ENCODE measurements at places on chromosomes 5 and 9. TPM values are rescaled to one million over a fixed set of nuclear protein-coding genes. Genes with fewer than 3 reads are reported as not detected.

DNA sequence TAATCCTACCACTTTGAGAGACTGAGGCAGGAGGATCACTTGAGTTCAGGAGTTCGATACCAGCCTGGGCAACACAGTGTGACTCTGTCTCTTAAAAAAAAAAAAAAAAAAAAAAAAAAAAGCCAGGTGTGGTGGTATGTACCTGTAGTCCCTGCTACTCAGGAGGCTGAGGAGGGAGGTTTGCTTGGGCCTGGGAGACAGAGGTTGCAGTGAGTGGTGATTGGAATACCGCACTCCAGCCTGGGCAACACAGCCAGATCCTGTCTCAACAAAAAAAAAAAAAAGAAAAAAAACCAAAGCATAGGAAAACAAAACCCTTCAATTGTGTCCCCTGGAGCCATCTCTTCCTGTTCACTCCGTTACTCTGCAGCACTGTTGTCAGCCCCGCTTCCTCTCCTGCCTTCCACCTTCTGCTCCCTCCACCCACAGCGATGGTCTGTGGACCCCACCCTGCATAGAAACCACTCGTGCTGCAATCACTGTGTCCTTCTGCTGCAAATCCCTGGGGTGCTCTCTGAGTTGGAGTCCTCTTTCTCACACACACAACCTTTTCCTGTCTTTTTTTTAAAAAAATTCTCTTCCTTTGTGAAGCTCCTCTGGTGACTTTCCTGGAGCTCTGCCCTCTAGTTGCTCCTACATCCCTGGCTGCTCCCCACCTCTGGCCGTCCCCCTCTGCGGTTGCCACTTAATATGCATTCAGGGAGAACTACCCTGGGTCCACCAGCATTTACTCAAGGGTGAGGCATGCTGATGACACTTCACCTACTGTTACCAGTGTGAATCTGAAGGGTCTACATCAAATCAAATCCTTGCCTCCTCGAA is 22.2 kb downstream of the CCT5 start:
- H3K36me3 ChIP-seq = no peaks in the 10 kb centered on the region
- no peak for DNase-seq
- H3K27me3 ChIP-seq = no peaks in the 10 kb centered on the region
- no peaks in the 10 kb centered on the region for H3K4me1 ChIP-seq
- no peak overlapping the region for H3K4me3 ChIP-seq

DNA sequence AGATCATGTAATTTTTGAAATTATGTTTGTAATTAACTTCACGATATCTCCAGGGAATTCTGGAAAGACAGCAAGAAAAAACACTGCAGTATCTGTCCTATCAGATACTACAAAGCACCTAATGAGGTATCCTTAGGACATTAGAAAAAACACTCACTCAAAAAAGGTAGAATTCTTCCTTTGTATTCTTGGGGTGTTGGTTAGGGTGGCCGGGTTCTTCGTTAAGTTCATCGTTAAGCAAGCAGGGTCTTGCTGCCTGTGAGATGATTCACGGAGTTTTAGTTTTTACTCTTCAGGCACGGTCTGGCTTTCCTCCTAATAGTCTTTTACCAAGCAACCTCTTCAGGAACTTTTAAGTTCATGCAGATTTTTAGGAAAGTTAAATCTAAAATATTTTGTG is 91.4 kb upstream of the IRX4 start:
- H3K27ac ChIP-seq = no peak overlapping the region
- H3K4me1 ChIP-seq = no peaks in the 10 kb centered on the region
- no peak overlapping the region for H3K4me3 ChIP-seq
- no peak for DNase-seq

GRCh38 chr9:134624621-134625181 is 16.9 kb upstream of the COL5A1 start:
- H3K27ac ChIP-seq = no peak overlapping the region
- H3K4me1 ChIP-seq = no peaks in the 10 kb centered on the region
- no peaks in the 10 kb centered on the region for H3K27me3 ChIP-seq
- H3K36me3 ChIP-seq = no peaks in the 10 kb centered on the region
- H3K4me3 ChIP-seq = no peak overlapping the region

GRCh38 chr5:59275510-59276324 is 617.8 kb downstream of the PDE4D start:
- H3K36me3 ChIP-seq = no peaks in the 10 kb centered on the region
- no peak overlapping the region for H3K4me3 ChIP-seq
- no peak for DNase-seq
- no peaks in the 10 kb centered on the region for H3K27me3 ChIP-seq
- H3K4me1 ChIP-seq = peaks cover 2% of the 10 kb centered on the region

- no peaks in the 10 kb centered on the region for H3K27me3 ChIP-seq
- no peaks in the 10 kb centered on the region for H3K36me3 ChIP-seq
- H3K4me1 ChIP-seq = no peaks in the 10 kb centered on the region
- H3K27ac ChIP-seq = no peak overlapping the region
- H3K4me3 ChIP-seq = no peak overlapping the region
These were observed 8.9 kb upstream of the UNC13B start for GRCh38 chr9:35152926-35153325.

DNA sequence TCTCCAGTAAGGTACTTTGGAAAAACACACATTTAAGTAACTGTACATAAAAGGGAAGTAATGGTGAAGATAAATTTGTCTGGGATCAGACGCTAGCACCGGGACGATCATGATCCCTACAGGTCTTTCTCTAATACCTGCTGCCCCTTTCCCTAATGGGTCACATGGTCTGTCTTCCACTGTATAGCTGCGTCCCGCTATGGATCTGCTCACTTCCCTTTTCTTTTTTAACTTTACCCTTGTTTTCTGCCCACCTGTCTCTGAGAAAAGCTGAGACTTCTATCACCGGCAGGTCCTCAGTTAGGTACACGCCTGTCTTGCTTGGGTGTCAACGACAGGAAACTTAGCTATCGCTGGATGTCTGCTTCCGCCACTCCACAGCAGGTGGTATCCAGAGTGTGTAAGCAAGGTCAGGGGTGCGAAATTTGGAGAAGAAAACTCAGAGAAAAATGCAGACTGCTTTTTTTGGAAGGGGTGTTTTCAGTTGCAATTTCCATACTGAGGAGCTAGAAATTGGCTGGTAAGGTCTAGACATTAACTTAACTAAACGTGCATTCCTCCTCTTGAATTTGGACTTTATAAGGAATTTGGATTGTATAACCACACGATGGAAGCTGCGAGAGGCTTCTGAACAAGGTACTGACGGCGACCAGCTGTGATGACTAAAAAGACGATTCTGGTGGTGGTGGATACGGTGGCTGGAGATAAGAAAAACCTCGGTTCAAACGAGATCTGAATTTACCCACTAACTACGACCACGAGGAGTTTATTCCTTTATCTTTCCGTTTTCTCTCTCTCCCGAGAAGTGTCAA is 1.1 kb upstream of the ICE1 start:
- peaks cover 18% of the 10 kb centered on the region for H3K4me1 ChIP-seq
- H3K27ac ChIP-seq = peak overlapping the region; percentile 98
- no peak for DNase-seq

GRCh38 chr9:33044677-33045282 is 19.7 kb downstream of the DNAJA1 start:
- peak overlapping the region; percentile 66 for H3K4me3 ChIP-seq
- DNase-seq = peak; percentile 64
- H3K4me1 ChIP-seq = 0 out of 2 replicates have a peak, but pooled peaks cover 5% of the 10 kb centered on the region
- peak overlapping the region; percentile 92 for H3K27ac ChIP-seq

GRCh38 chr9:15293804-15294316 is 13.2 kb downstream of the TTC39B start:
- H3K4me1 ChIP-seq = peaks cover 9% of the 10 kb centered on the region
- no peak overlapping the region for H3K4me3 ChIP-seq
- no peaks in the 10 kb centered on the region for H3K36me3 ChIP-seq
- no peaks in the 10 kb centered on the region for H3K27me3 ChIP-seq

DNA sequence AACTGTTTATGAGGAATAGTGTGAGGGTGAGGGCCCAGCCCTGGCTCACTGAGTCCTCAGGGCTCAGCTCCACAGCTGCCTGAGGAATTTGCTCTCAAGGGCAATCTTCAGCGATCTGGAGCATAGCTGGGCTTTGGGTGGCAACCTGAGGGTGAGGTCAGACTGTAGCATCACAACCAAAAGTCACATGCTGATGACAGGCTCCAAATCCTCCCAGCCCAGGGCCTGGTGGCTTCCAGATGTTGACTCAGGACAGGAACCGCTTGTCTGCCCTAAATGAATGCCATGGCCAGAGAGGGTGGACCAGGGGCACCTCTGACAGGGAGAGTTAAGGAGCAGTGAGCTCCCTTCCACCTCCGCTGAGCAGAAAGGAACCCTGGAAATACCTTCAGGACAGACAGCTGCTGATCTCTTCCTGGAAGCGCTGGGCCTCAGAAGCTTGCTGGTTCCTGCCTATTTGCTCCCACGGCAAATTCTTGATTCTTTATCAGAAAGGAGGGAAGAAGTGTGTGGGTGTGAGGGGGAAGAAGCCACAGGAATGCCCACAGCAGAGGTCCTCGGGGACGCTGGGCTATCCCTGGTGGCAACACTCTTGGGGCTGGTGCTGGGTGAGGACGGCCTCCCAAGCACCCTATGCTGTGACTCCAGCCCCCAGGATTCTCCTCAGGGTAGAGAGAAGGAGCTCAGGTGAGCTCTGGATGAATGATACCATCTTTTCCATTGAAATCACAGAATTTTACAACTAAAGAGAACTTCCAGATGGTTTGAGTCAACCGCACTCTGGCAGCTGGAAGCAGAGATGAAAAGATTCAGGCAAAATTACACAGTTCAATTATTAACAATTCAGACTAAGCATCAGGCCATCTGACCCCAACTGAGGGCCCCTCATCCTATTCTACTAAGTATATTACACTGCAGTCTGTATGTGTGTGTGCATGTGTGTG is 13.8 kb upstream of the CTSL start:
- peaks cover 10% of the 10 kb centered on the region for H3K4me1 ChIP-seq
- H3K4me3 ChIP-seq = no peak overlapping the region
- no peaks in the 10 kb centered on the region for H3K36me3 ChIP-seq

- H3K27ac ChIP-seq = no peak overlapping the region
- peaks cover 11% of the 10 kb centered on the region for H3K36me3 ChIP-seq
These were observed 9.2 kb upstream of the ENDOG start for GRCh38 chr9:128809036-128809599.

DNA sequence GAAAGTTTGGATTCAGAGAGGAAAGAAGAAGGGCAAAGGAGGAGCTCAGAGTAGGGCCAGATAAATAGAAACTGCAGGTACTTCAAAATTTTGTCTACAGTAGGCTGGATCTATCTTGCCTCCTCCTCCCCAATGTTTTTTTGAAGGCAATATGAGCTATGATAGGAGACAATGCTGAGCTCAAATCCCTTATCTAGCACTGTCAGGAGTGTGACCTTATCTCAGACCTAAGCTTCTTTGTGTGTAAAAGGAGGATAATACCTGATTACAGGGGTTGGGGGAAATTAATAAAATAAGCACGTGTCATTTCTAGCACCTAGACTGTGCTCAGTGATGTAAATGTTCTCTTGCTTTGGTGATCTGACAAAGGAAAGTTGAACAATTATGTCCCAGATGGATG is 137.8 kb upstream of the CD180 start:
- no peak overlapping the region for H3K27ac ChIP-seq
- no peaks in the 10 kb centered on the region for H3K27me3 ChIP-seq
- H3K4me3 ChIP-seq = no peak overlapping the region

GRCh38 chr9:16743375-16743774 is 127.1 kb downstream of the BNC2 start:
- DNase-seq = no peak
- no peak overlapping the region for H3K4me3 ChIP-seq
- H3K4me1 ChIP-seq = no peaks in the 10 kb centered on the region
- no peaks in the 10 kb centered on the region for H3K27me3 ChIP-seq
- H3K36me3 ChIP-seq = no peaks in the 10 kb centered on the region
- no peak overlapping the region for H3K27ac ChIP-seq

- H3K27ac ChIP-seq = no peak overlapping the region
- H3K4me1 ChIP-seq = peaks cover 39% of the 10 kb centered on the region
- peaks cover 4% of the 10 kb centered on the region for H3K36me3 ChIP-seq
These were observed 8.2 kb downstream of the TNIP1 start for GRCh38 chr5:151072630-151073025.

- no peak overlapping the region for H3K27ac ChIP-seq
- H3K27me3 ChIP-seq = no peaks in the 10 kb centered on the region
- H3K36me3 ChIP-seq = no peaks in the 10 kb centered on the region
- no peaks in the 10 kb centered on the region for H3K4me1 ChIP-seq
- H3K4me3 ChIP-seq = no peak overlapping the region
These were observed 250.0 kb upstream of the SLC30A5 start for GRCh38 chr5:68843624-68844364.

DNA sequence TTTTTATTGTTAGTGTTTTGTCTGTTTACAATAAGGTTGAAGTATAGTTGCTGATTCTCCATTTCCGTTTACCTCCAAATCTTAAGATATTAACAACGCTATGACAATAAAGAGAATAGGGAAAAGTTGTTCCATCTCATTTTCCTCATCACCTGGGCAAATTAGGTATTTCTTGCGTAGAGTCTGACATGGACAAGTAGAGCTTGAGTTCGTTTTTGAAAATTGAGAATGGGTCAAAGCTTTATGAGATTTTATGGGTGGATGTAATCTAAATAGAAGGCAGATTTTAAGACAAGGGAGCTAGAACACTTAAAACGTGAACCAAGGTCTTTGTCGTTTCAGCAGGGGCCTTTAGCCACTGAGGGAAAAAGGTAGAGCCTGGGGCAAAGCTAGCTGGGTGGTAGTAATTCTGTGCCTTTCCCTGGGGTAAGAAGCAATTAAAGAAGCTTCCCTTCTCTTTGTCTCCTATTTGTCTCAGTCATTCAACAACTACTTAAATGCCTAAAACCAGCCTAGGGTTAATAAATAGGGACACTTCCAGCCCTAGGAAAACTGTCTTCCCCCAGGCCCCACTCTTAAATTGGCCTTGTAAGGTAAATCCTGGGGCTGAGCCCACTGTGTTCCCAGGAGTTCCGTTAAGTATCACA is 551 bp upstream of the CAAP1 start:
- peak overlapping the region; percentile 94 for H3K4me3 ChIP-seq
- H3K36me3 ChIP-seq = no peaks in the 10 kb centered on the region
- no peaks in the 10 kb centered on the region for H3K27me3 ChIP-seq
- H3K27ac ChIP-seq = peak overlapping the region; percentile 96

GRCh38 chr5:136808756-136809155 is 443.4 kb upstream of the TRPC7 start:
- no peaks in the 10 kb centered on the region for H3K4me1 ChIP-seq
- H3K27me3 ChIP-seq = no peaks in the 10 kb centered on the region
- H3K27ac ChIP-seq = no peak overlapping the region
- H3K36me3 ChIP-seq = no peaks in the 10 kb centered on the region

DNA sequence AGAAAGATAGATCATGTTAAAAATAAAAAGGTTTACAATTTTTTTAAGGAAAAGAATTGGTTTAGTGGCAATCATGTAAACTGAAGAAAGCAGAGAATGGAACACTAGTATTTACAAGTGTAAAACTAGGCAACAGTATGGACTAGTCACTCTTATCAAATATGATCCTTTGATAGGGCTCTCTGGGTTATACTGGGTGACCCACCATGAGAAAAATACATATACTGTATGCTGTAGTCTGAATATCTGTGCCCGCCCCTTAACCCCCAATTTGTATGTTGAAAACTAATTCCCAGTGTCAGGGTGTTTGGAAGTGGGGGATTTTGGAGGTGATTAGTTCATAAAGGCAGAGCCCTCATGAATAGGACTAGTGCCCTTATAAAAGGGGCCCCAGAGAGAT is 236.8 kb upstream of the TARS1 start:
- H3K4me1 ChIP-seq = no peaks in the 10 kb centered on the region
- DNase-seq = no peak
- H3K36me3 ChIP-seq = no peaks in the 10 kb centered on the region
- no peaks in the 10 kb centered on the region for H3K27me3 ChIP-seq
- H3K4me3 ChIP-seq = no peak overlapping the region

- H3K4me1 ChIP-seq = peaks cover 24% of the 10 kb centered on the region
- H3K27me3 ChIP-seq = no peaks in the 10 kb centered on the region
- H3K4me3 ChIP-seq = peak overlapping the region; percentile 6
- H3K36me3 ChIP-seq = no peaks in the 10 kb centered on the region
These were observed 24.0 kb upstream of the ASPN start for GRCh38 chr9:92506184-92506857.

SH3RF2 gene
- 0.87 TPM for polyA plus RNA-seq

TRPM3 gene
- polyA plus RNA-seq = not detected

GLRA1 gene
- not detected for polyA plus RNA-seq
